Muscle of back (tissue), 13 donors: ENCODE measurements at places on chromosomes 6 and 20. TPM values are rescaled to one million over a fixed set of nuclear protein-coding genes. Genes with fewer than 3 reads are reported as not detected.

DNA sequence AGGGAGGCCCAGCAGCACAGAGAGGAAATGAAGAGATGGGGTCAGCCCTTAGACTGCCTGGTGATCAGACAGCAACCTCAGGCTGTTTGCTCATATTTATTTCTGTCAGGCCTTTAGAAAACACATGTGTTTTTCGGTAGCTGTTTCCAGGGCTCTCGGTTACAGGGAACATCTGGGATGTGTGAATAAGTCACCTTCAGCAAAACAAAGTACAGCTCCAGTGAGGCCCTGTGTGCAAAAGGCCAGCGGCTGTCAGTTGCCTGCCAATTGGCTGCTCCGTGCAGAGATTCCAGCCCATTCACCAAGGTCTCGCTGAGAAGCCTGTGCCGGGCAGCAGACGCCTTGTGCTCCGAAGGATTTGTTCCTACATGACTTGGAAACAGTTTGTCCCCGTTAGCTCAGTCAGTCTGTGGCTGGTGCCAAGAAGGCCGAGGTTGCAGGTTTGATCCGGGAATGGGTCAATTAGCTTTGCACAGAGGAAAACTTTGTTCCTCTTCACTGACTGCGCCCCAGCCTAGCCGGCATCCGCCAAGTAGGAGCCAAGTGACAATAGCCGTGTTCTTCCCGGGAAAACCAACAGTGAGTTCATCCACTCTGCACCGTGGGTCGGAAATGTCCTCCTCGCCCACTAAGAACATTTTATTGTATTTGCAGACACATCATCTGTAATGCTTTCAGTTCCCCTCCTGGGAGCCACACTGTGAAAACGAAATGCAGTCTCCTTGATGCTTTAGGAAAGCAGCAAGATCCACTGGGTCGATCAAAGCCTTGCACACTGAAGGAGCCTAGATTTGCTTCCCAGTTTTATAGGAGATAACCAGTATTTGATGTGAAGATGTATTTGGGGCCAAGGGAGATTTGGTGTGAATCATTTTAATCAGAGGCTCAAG is 315.4 kb upstream of the CDYL start:
- DNase-seq = peak; percentile 94

- DNase-seq = no peak
Observed at GRCh38 chr20:61486198-61486597, 234.1 kb downstream of the CDH4 start.

DNA sequence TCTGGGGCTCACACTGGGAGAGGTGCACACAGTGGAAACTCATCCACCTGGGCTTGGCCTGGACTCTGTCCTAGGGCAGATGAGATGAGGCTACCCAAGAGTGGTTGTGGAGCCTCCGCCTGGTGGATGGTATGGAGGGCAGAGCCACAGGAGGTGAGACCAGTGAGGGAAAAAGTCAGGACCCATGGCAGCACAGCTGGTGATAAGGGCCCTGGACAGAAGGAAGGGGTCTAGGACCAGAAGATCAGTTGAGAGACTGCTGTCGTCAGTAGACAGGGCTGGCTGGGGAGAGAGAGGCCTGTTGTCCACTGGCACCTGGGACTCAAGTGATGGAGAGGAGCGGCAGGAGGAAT is 29.8 kb downstream of the PLCG1 start:
- no peak for DNase-seq

DNA sequence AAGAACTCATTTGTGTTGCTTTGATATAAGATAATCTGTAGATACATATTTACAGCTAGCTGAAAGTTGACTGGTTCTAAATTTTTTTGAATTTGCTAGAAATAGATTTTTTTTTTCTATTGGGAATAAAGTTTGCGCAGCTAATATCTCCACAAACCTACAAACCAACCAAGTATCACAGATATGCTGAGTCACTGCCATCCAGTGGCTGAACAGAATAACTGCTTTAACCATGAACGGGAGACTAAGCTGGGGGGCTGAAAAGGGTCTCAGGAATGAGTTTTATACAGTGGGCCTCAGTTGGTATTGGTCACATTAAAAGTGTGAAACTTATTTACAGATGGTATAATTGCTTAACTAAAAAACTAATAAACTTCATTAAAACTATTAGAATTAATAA is 326.7 kb upstream of the CNR1 start:
- DNase-seq = no peak

Gene DUSP22
- 27.3 TPM for polyA plus RNA-seq

GRCh38 chr20:17910828-17911294 is 57.7 kb downstream of the SNX5 start:
- DNase-seq = peak; percentile 83

Gene CLIC5
- polyA plus RNA-seq = 12.3 TPM

Gene KCNQ2
- polyA plus RNA-seq = 4.1 TPM

GRCh38 chr6:146876271-146877151 is 277.7 kb downstream of the ADGB start:
- no peak for DNase-seq

GRCh38 chr6:136774228-136775041 is 17.8 kb downstream of the MAP3K5 start:
- DNase-seq = no peak

GRCh38 chr6:141117874-141118273 is 1014.9 kb upstream of the GJE1 start:
- peak; percentile 55 for DNase-seq

DNA sequence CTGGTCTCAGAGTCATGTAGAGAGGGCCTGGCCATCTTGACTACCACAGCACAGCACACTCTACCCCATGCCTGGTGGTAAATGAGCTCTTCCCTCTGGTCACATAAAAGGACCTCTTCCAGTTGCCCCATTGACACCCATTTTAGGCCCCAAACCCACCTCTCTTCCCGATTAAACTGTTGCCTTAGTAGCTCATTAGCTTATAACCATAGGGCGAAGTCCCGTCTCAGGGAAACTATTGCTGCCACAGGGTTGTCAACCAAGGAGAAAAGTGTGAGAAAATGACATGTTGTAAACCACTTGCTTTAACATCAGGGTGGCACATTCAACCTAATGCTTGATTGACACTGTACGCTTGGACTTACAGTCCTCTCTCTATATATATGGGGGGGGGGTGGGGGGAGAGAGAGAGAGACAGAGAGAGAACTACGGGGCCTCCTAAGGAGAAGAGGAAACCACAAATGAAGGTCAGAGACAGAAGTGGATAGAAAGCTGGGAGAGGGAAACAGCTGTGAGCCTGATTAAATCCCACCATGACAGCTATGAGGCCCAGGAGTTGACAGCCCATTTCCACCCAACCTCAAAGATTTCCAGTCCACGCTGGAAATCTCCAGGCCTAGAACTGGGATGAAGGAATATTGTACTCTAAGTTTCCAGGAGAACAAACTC is 14.9 kb upstream of the BTN1A1 start:
- no peak for DNase-seq
